ENCODE measurements at places on chromosomes 2 and 18.
A peak's percentile ranks its signal among the peaks of the same experiment; 100 is the strongest.

- DNase-seq = no peak
Observed at GRCh38 chr2:203918264-203918663, 18.3 kb upstream of the ICOS start.

GRCh38 chr18:49531678-49532153 lies 30.1 kb upstream of the LIPG start:
- DNase-seq = no peak

DNA sequence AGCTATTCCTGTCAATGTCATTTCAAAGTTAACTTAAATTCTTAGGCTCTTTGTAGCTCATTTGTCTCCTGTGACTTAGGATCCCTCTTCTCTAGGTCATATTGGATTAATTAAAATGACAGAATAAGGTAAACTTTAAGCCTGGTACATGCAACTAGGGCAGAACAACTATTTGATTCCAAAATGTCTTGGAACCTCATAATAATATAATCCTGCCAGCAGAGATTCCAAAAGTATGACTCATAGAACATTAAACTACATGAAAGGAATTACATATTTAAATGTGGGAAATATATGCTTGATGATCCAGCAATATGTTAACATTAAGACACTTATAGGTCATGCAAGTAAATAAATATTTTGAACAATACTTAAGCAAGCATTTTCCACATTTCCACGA lies 63.3 kb downstream of the COL3A1 start:
- DNase-seq = no peak

GRCh38 chr2:196601430-196602306 lies 37.8 kb upstream of the CCDC150 start:
- DNase-seq = no peak

- DNase-seq = peak; percentile 10
Observed at GRCh38 chr2:208099682-208100470, 24.4 kb downstream of the CRYGD start.

DNA sequence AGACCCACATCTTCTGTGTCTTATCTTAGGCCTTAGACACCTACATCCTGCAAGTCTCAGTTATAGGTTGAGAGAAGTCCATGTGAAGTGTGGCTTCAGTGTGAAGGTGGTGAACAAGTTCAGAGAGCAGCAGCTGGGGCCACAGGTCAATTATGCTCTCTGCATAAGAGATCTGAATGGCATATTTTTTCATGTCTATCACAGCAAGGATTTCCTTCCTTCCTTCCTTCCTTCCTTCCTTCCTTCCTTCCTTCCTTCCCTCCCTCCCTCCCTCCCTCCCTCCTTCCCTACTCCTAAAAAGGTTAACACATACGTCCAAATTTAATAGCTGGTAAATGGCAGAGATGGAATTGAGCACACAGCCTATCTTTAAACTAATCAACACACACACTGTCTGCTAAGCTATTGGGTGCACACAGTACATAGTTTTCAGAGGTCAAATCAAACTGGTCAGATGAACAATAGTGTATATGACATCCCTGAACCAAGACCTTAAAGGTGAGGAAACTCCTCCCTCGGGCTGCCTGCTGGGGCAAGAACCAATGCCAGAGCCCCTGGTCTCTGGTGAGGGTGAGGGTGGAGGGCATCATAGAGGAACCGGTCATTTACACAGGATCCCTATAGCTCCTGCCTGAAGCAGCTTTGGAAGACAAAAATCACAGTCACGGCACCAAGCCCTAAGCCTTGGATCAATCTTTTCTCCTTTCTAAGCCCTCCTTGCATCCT lies 240.9 kb downstream of the ICOS start:
- DNase-seq = no peak

DNA sequence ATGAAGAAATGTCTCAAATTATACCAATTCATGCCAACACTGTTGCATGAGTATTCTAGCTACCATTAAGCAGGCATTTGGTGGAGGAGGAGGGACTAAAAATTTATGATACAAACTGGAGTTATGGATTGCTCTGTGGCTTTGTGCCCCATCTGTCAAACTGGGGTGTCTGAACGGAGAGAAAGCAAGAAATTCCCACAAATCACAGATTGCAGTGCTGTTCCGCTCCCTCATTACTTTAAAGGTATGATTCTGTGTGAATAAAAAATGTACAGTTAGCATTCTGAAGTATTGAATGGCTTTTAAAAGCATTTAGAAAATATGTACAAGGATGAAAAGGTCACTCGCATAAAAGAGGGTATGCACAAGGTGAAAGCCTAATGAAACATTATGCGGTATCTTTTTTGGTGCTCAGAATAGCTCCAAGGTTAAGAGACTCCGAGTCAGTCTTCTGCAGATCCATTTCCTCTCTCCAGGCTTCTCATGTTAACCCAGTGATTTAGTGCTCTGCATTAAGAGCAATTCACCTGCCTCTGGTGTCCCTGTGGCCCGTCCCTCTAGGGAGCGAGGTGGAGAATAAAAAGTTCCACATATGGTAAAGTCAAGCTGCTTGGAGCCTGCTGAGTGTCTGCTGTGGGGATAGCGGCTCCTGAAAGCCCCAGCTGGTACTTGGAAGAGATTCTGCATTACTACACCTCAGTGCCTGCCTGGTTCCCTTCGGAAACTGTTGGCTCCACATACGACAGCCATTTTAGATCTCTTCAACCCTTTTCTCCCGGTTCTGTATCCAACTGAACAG lies 184.2 kb downstream of the ZNF521 start:
- no peak for DNase-seq

DNA sequence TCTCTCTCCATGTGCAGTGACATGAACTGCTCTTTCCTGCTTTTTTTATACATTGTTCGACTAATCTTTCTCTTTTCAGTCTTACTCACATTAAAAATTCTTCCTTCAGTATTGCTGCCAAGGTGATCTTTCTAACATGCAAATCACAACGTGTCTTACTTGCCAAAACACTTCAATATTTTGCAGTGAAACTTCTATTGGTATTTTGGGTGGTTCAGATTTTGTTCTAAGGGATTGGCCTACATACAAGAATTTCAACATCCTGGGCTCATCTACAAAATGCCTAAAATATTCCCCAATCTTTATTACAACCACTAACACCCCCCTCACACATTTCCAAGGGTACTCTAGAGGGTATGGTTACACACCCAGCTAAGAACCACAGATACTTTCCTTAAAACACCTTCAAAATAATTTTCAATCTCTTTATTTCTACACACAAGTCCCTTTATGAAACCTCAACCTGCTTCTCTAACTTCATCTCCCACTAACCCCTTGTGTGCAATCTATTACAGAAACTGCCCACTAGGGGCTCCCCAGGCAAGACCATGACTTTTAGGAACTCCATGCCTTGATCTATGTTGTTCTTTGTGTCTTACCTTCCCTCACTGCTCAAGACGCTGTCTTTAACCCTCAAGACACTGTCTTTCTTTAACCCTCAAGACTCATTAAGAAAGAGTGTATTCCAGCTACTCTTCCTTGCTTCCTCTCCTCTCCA lies 50.9 kb downstream of the COL3A1 start:
- no peak for DNase-seq

DNA sequence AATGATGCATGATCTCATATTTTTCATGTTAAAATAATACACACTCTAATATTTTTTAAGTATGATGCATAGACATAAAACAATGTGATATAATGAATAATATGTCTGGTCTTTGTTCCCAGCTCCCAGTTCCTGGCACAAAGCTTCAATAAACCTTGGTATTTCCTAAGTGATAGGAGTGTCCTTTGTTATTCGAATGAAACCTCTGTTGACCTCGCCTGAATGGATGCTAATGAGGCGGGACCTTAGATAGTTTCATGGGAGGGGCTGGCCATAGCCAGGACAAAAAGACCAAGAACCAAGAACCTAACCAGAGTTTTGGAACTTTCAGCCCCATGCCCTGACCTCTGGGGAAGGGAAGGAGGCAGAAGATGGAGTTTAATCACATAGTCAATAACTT lies 257.7 kb upstream of the COPS8 start:
- no peak for DNase-seq

GRCh38 chr18:75837316-75837715 lies 409.8 kb upstream of the SMIM21 start:
- no peak for DNase-seq

DNA sequence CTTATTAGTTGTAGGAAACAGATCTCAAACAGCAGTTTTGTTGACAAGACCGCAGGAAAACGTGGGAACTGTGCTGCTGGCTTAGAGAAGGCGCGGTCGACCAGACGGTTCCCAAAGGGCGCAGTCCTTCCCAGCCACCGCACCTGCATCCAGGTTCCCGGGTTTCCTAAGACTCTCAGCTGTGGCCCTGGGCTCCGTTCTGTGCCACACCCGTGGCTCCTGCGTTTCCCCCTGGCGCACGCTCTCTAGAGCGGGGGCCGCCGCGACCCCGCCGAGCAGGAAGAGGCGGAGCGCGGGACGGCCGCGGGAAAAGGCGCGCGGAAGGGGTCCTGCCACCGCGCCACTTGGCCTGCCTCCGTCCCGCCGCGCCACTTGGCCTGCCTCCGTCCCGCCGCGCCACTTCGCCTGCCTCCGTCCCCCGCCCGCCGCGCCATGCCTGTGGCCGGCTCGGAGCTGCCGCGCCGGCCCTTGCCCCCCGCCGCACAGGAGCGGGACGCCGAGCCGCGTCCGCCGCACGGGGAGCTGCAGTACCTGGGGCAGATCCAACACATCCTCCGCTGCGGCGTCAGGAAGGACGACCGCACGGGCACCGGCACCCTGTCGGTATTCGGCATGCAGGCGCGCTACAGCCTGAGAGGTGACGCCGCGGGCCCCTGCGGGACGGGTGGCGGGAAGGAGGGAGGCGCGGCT lies at the start of gene TYMS:
Gene TYMS, plus strand, starts transcription at position 343 of the 690 bp plus-strand sequence. Its CDS starts 90 bp downstream, at position 433.
- DNase-seq = no peak

GRCh38 chr2:237159006-237159911 lies 73.6 kb downstream of the COPS8 start:
- DNase-seq = no peak

GRCh38 chr2:138708682-138709241 lies 71.4 kb downstream of the NXPH2 start:
- DNase-seq = no peak

GRCh38 chr2:240208631-240209211 lies 68.3 kb upstream of the OTOS start:
- DNase-seq = no peak

- DNase-seq = no peak
Observed at GRCh38 chr2:70574109-70574508, 20.5 kb upstream of the TGFA start.

DNA sequence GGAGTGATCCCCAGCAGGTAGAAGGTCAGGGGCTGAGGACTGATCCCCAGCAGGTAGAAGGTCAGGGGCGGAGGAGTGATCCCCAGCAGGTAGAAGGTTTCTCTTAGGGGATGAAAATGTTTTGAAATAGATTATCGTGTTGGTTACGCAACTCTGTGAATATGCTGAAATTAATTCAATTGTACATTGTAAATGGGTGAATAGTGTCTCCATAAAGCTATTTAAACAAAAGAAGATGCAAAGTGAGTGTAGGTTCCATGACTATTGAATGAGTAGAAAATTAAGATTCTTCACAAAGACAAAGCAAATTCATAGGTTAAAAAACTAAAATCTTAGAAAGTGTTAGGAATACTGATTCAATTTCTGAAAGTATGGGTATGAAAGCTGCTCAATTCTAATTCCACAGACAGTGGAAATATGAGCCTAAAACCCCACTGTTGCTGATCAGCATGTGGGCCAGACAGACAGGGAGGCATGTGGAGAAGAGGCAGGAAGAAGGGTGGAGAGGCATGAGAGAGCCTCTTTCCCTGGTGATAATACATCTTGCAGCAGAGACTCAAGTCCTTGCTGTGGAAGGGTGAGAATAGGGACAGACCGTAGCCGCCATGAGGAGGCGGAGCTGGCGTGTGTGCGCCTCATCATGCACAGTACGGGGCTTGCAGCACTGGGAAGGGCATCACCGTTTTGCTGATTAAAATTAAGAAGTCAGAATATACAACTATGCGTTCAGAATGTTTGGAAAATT lies 85.9 kb upstream of the NFATC1 start:
- no peak for DNase-seq

GRCh38 chr18:48061781-48062570 lies 131.5 kb upstream of the SMAD2 start:
- DNase-seq = no peak
